PC-9 (cell line): ENCODE measurements at places on chromosomes 2 and 18. TPM values are rescaled to one million over a fixed set of nuclear protein-coding genes. Genes with fewer than 3 reads are reported as not detected.

- peak; percentile 88 for DNase-seq
Observed at GRCh38 chr2:234881413-234882241, 70.2 kb upstream of the SH3BP4 start.

GRCh38 chr2:201233812-201234662 is 26.3 kb upstream of the CASP8 start:
- no peak for DNase-seq

DNA sequence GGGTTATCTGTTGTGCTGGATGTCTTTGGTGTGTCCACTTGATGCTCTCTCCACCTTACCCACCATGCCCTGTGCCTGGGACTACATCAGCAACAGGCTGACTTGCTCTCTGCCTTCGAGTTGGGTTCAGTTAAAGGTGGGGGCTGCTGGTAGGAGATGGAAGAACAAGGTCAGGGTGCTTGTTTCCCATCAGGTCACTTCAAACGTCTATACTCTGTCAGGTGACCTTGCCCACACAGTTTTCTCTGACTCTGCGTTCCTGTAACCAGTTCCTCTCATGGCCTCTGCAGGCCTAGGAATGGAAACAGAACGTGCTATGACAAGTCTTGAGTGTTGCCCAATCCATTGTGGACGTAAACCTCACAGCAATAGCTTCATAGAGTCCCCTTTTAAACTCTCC is 38.4 kb upstream of the PAPOLG start:
- no peak for DNase-seq

DNA sequence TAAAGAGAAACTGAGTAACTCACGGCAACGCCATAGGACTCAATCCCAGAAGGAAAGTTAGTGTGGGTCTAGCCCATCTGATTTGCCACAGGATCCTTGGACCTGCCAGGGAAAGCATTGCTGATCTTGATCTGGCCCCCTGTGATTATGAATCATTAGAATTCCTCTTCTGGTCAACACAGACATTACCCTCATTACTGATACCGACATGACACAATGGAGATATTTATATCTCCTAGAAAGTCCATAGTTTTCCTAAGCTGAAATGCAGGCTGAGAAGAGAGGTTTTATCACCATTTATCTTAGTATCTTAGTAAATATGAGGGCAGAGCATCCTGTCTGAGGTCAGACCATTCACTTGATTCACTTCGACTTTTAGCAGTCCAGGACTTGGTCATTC is 75.5 kb upstream of the CCDC68 start:
- no peak for DNase-seq

- no peak for DNase-seq
Observed at GRCh38 chr2:151334082-151334815, 23.1 kb upstream of the TNFAIP6 start.

Gene ZBTB7C
- not detected in 2 replicates for total RNA-seq
